ENCODE measurements at places on chromosomes 12 and 14. TPM values are rescaled to one million over a fixed set of nuclear protein-coding genes. Genes with fewer than 3 reads are reported as not detected.

GRCh38 chr12:118345355-118345754, 27.4 kb downstream of the TAOK3 start:
- DNase-seq: no peak

Gene SMIM41
- total RNA-seq: not detected

Gene MORN3
- 3.0 TPM for total RNA-seq

Gene RND1
- 5.6 TPM for total RNA-seq

Gene ZNF664
- total RNA-seq: 36.0 TPM

Gene GPRC5D
- not detected for total RNA-seq
